ENCODE measurements at places on chromosomes 2 and 18.

GRCh38 chr2:9968553-9969497, 17.3 kb downstream of the GRHL1 start:
- DNase-seq = no peak

DNA sequence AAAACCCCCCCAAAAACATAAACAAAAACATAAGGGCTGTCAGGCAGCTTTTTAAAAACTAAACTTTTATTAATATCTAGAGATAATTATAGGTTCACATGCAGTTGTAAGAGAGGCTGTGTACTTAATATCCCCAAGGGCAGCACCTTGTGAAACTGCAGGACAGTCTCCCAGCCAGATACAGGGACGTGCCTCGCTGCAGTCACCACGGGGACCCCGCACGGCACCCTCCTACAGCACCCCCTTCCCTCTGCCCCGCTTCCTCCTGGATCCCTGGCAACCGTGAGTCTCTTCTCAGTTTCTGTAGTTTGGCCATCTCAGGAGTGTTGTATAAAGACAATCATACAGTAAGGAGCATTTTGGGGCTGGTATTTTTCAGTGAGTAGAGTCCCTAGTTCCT, 6.8 kb upstream of the COLEC11 start:
- DNase-seq = no peak

GRCh38 chr2:47872941-47873340, 33.4 kb downstream of the FBXO11 start:
- DNase-seq = no peak

- no peak for DNase-seq
Observed at GRCh38 chr2:24435391-24436316, 55.4 kb upstream of the NCOA1 start.

DNA sequence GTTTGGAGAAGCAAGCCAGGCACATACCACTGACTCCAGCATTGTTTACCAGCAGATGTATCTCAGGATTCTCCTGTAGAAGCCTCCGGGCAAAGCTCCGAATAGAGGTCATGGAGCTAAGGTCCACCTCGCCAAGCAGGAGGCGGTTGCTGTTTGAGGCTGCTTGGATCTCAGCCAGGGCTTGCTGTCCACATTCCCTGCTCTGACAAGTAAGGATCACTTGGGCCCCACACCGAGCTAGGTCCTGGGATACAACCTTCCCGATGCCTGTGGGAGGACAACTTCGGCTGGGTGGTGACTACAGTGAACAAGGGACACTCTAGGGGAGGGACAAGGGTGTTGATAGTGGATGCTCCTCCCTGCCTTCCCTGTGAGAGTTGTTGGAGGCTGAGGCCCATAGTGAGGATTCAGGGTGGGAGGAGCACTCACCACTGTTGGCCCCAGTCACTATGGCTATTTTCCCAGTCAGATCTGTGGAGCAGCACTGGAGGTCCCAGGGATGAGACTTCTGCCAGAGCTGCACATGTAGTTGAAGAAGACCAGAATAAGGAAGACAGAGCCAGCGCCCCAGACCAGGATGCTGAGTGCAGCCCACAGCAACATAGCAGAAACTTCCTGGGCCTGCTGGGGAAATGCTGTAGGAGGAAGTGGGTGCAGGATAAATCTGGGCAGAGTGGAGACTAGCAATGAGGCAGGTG, 8.3 kb downstream of the C2orf81 start:
- DNase-seq = no peak

DNA sequence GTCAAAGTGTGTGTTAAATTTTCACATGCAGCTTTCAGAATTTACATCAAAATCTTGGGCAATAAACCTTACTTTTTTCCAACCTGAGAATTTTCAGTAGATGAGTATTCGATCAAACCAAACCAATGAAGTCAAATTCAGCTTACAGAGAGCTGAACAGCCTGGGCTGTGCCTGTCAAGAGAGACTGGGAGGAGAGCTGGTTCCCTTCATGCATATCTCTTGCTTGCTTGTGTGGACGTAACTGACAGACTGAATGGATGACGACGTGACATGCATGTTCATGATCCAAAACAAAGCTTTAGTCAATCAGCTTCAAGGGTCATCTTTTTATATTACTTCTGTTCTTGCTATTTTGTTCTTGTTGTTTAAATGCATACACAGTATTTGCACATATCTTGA, 145.2 kb downstream of the GALNT3 start:
- no peak for DNase-seq

- no peak for DNase-seq
Observed at GRCh38 chr2:96025194-96025492, 9.6 kb downstream of the GPAT2 start.

- no peak for DNase-seq
Observed at GRCh38 chr2:196823750-196824522, 14.8 kb upstream of the C2orf66 start.

DNA sequence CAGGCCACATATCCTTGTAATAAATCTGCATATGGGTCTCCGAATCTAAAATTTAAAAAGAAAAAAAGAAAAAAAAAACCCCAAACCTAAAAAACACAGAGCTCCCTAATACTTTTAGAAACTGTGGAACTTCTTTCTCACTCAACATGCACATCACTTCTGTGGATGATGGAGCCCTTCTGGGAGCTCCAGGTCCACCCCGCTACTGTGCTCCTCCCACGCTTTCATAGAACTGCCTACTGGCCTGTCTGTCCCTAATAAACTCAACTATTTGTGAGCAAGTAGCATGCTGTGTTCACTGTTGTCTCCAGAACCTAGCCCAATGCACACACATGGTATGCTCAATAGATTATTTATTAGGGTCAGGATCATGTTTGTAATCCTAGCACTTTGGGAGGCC, 83.1 kb upstream of the FZD5 start:
- no peak for DNase-seq

Data from activated T-cell treated with anti-CD3 and anti-CD28 coated beads, Interleukin-2, amount 50 U/mL, for 48 hours (primary cell).